ENCODE measurements at places on chromosomes 5 and 9. TPM values are rescaled to one million over a fixed set of nuclear protein-coding genes. Genes with fewer than 3 reads are reported as not detected.

Gene NPR2
- total RNA-seq = 9.3 TPM

Gene GRXCR2
- not detected for total RNA-seq

Gene DAB2IP
- total RNA-seq = 0.05 TPM

Gene FRRS1L
- total RNA-seq = not detected

Gene CDH9
- not detected for total RNA-seq

- no peak for DNase-seq
- H3K4me3 ChIP-seq = no peak overlapping the region
- peaks cover 2% of the 10 kb centered on the region for H3K36me3 ChIP-seq
- no peaks in the 10 kb centered on the region for H3K27me3 ChIP-seq
- H3K27ac ChIP-seq = no peak overlapping the region
- no peaks in the 10 kb centered on the region for H3K4me1 ChIP-seq
Observed at GRCh38 chr5:75009556-75010345, 42.6 kb downstream of the GCNT4 start.

DNA sequence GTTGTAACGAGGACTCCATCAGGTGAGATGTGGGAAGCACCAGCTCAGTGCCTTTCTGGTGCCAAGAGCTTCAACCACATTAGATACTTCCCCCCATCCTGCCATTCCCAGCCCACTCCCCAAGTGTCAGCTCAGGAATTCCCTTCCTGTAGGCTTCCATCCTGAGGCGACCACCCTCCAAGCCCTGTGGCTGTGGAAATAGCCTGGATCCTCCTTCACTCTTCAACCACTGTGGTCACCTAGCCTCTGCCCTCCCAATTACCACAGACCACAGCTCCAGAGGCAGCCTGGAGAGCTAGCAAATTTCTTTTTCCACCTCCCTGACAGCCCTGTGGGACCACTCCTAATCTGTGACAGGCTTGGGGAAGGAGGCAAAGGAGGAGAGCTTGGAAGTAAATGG, 219.8 kb upstream of the MAP3K1 start:
- H3K27me3 ChIP-seq = peaks cover 7% of the 10 kb centered on the region
- H3K4me1 ChIP-seq = peaks cover 17% of the 10 kb centered on the region
- H3K27ac ChIP-seq = no peak overlapping the region
- no peak for DNase-seq
- no peak overlapping the region for H3K4me3 ChIP-seq

GRCh38 chr9:7348692-7349091, 450.9 kb downstream of the DMAC1 start:
- peaks cover 5% of the 10 kb centered on the region for H3K27me3 ChIP-seq
- no peak for DNase-seq
- H3K27ac ChIP-seq = no peak overlapping the region
- no peaks in the 10 kb centered on the region for H3K36me3 ChIP-seq
- H3K4me3 ChIP-seq = no peak overlapping the region

DNA sequence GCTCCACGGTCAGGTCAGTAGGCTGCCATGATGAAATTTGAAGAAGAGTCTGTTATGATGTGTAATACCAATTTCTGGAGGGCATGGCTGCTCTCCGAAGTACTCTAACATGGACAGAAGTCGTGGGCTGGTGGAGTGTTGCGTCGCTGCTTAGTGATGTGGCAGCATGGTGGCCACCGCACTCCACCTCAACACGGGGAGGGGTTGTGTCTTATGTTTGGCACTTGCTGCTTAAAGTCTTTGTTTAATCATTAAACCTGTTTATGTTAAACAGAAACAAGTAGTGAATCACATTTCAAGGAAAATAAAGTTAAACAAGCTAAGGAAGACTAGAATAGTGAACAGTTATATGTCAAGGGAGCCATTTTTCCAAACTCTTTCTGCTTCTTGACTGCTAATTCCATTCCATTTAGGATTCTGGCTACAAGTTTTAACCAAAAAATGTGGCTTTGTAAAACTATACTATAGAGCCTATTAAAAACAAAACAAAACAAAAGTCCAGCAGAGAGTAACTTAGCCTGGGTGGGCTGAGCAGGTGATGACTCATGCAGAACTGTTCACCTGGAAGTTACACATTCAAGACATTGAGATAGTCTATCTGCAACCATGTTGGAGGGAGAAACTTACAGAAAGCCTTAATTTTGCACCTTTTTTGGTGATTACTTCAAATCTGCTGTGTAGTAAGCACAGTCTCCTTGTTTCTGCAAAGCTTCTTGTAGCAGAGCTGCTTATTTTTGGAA, 9.5 kb downstream of the HABP4 start:
- no peak for DNase-seq
- peaks cover 9% of the 10 kb centered on the region for H3K4me1 ChIP-seq
- H3K4me3 ChIP-seq = no peak overlapping the region
- no peak overlapping the region for H3K27ac ChIP-seq
- peaks cover 14% of the 10 kb centered on the region for H3K36me3 ChIP-seq
- no peaks in the 10 kb centered on the region for H3K27me3 ChIP-seq

DNA sequence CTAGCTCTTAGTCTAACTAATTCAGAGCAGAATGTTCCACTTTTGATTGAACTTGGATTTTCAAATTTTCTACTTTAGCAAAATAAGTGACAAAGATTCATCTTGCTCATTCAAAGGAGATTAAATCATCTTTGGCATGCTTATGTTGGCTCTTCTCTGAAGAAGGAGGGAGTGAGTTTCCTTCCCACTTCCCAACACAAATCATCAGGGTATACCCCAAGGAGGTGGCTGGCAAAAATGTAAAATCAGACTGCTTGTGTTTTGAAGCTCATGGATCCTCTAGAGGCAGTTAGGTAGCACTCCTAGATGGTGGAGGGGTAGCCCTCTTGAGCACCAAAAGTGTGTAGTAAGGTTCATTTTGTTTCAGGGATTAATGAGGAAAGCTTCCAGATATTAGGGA, 343.1 kb downstream of the OSTF1 start:
- no peak for DNase-seq
- H3K27ac ChIP-seq = no peak overlapping the region
- H3K4me1 ChIP-seq = no peaks in the 10 kb centered on the region
- H3K4me3 ChIP-seq = no peak overlapping the region

- H3K36me3 ChIP-seq = peaks cover 7% of the 10 kb centered on the region
- H3K27me3 ChIP-seq = no peaks in the 10 kb centered on the region
- H3K4me1 ChIP-seq = peaks cover 57% of the 10 kb centered on the region
- H3K4me3 ChIP-seq = peak overlapping the region; percentile 100
- no peak for DNase-seq
Observed at GRCh38 chr9:121073038-121073437, 1.7 kb upstream of the CNTRL start.

DNA sequence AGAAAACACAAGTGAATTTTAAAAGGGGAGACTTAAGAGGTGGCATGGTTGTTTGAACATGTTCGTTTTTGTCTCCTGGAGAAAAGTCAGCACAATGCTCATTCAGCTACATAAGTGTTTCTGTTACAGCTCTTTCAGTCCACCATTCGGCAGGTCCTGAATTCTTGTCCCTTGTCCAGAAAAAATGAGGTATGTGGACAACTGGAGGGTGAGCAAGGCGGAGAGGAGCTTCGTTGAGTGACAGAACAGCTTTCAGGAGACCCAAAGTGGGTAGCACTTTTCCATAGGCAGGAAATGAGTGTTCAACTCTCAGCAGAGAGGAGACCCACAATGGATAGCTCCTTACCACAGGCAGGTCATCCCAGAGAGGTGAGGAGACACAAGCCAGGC, 4.9 kb downstream of the PDCD1LG2 start:
- no peak for DNase-seq
- H3K27me3 ChIP-seq = peaks cover 1% of the 10 kb centered on the region
- no peak overlapping the region for H3K4me3 ChIP-seq
- no peak overlapping the region for H3K27ac ChIP-seq
- peaks cover 73% of the 10 kb centered on the region for H3K4me1 ChIP-seq

GRCh38 chr9:88458716-88459465, 70.6 kb downstream of the SPIN1 start:
- H3K27me3 ChIP-seq = no peaks in the 10 kb centered on the region
- peaks cover 13% of the 10 kb centered on the region for H3K36me3 ChIP-seq
- peaks cover 11% of the 10 kb centered on the region for H3K4me1 ChIP-seq
- no peak overlapping the region for H3K4me3 ChIP-seq
- no peak for DNase-seq

- H3K4me1 ChIP-seq = peaks cover 48% of the 10 kb centered on the region
- DNase-seq = peak; percentile 8
- H3K4me3 ChIP-seq = peak overlapping the region; percentile 97
- peaks cover 5% of the 10 kb centered on the region for H3K27me3 ChIP-seq
- H3K27ac ChIP-seq = peak overlapping the region; percentile 93
Observed at GRCh38 chr9:14692470-14693250, 572 bp downstream of the ZDHHC21 start.

GRCh38 chr5:153974131-153974812, 64.4 kb downstream of the FAM114A2 start:
- H3K36me3 ChIP-seq = no peaks in the 10 kb centered on the region
- no peaks in the 10 kb centered on the region for H3K4me1 ChIP-seq
- H3K27ac ChIP-seq = no peak overlapping the region
- no peak overlapping the region for H3K4me3 ChIP-seq
- no peak for DNase-seq
- H3K27me3 ChIP-seq = peaks cover 15% of the 10 kb centered on the region

DNA sequence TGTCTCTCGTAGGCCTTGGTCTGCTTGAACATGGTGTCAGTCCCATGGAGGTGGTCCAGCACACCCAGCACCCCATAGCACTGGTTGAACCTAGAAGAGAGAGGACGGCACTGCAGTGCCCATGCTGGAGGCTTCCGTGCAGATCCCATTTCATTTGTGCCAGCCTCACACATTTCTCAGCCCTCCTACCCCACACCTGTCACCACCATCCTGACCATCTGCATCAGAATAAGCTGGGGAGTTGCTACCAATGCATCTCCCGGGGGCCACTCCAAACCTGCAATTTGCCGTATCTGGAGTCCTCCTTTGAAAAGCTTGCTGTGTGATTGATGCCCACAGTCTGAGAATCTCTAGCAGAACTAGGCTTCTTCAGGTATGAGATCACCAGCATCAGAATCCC, 30.0 kb downstream of the FAXDC2 start:
- no peaks in the 10 kb centered on the region for H3K27me3 ChIP-seq
- H3K36me3 ChIP-seq = peaks cover 44% of the 10 kb centered on the region
- H3K4me3 ChIP-seq = no peak overlapping the region
- no peak overlapping the region for H3K27ac ChIP-seq
- peaks cover 53% of the 10 kb centered on the region for H3K4me1 ChIP-seq

Data from activated T-helper 1 cell treated with anti-CD3 and anti-CD28 coated beads, Interleukin-12 subunit alpha, Interleukin-12 subunit beta, Interleukin-2, Interleukin-4 antibody, amounts not matched to agents 30 ng/mL and 10 ng/mL and 1 ng/mL, durations not matched to agents 14 hours and 24 hours and 36 hours (primary cell).